Endodermal cell (in vitro differentiated cells): ENCODE measurements at places on chromosomes 13 and 19. TPM values are rescaled to one million over a fixed set of nuclear protein-coding genes. Genes with fewer than 3 reads are reported as not detected.

DNA sequence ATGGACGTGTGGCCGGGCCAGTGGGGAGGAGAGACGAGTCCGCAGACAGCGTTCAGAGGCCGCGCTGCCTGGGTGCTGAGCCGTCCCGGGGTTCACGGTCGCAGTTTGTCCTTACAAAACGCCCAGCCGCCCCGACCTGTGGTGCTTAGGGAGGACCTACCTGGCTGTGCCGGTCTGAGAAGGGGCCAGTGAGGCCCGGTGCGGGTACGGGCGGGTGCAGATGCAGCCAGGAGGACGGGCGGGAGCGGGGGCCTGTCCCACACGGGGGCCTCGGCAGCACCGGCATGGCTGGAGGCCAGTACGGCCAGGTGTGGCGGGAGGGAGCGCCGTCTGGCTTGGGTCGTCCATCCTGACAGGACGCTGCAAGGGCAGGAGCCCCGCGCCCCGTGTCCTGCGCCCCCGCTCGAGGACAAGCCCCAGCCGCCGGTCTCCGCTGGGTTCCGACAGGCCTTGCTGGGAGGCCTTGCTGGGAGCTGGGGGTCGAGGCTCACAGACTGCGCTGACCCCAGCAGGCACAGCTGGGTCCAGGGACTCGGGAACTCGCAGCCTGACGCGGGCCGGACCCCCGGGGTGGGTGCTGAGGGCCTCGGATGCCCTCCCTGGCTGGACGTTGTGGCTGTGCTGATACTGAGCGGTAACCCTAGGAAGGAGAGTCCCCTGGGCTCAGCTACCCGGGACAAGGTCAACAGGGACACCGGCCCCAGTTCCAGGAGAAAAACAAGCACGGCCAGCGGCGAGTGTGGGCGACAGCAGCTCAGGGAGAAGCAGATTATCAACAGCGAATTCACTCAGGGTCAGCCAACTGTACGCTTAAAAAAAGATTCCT, 5.3 kb upstream of the PROZ start:
- H3K4me1 ChIP-seq, result peaks cover 8% of the 10 kb centered on the region
- H3K27ac ChIP-seq, result no peak overlapping the region
- H3K36me3 ChIP-seq, result no peaks in the 10 kb centered on the region

DNA sequence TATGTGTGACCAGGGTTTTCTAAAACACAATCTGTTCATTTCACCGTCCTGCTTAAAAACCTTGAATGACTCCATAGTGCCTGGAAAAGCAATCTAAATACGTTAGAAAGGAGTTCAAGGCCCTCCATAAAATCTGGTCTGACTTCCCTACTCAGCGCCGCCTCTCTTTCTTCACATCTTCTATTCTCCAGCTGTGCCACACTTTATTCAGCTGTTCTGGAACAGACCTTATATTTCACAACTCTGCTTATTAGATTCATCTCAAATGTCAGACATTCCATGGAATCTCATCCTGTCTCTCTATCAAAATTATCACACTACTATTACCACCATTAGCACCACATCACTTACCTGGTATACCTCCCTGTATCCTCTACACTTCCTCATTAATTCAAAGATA, 19.8 kb upstream of the SPART start:
- H3K4me3 ChIP-seq, result no peak overlapping the region
- H3K36me3 ChIP-seq, result peaks cover 11% of the 10 kb centered on the region
- H3K27me3 ChIP-seq, result no peaks in the 10 kb centered on the region
- no peak overlapping the region for H3K27ac ChIP-seq
- H3K4me1 ChIP-seq, result peaks cover 5% of the 10 kb centered on the region
- no peak for DNase-seq

- peak; percentile 40 for DNase-seq
- H3K36me3 ChIP-seq, result peaks cover 65% of the 10 kb centered on the region
- no peak overlapping the region for H3K27ac ChIP-seq
- H3K27me3 ChIP-seq, result no peaks in the 10 kb centered on the region
Measured at GRCh38 chr13:113170511-113170910, 12.1 kb downstream of the PROZ start.

The NCAN gene
- total RNA-seq, result 3.3 and 4.2 TPM in 2 replicates

The EPSTI1 gene
- total RNA-seq, result 29.7 and 33.8 TPM in 2 replicates

The RNF113B gene
- total RNA-seq, result not detected in 2 replicates

The OR4F17 gene
- total RNA-seq, result not detected in 3 replicates

DNA sequence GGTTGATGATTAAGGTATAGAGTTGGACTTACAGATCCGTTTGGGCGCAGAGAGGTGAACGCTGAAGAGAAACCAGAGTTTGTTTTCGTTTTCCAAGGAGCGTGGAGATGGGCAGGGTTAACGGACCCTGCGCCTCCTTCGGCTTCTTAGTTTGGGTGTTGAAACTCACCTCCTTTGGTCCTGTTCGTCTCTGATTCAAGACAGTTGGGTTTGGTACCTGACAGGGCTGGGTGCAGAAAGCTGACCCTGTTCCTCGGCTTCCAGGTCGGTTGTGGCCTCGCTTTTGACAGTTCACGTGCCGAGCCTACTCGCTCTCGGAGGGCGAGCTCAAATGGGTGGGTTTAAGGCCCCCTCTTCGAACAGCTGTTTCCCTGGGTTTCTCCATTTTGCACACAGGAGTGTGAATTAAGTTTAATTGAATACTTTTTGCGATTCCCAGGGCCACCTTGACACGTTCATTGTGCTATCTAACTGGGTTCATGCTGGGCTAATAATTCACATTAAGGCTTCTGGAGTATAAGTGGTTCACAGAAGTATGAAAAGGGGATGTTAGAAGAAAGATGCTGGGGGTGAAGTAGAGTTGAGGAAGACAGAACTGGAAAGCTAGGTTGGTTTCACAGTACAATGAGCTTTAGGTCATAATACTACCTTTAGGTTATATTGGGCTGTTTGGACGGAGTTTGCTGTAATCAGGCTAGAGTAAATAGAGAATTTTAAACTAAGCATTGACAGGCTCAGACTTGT, 638 bp downstream of the USPL1 start:
- no peaks in the 10 kb centered on the region for H3K27me3 ChIP-seq
- H3K27ac ChIP-seq, result peak overlapping the region; percentile 6
- H3K4me3 ChIP-seq, result peak overlapping the region; percentile 98
- DNase-seq, result no peak

- no peaks in the 10 kb centered on the region for H3K27me3 ChIP-seq
- H3K4me3 ChIP-seq, result no peak overlapping the region
- no peaks in the 10 kb centered on the region for H3K36me3 ChIP-seq
- no peaks in the 10 kb centered on the region for H3K4me1 ChIP-seq
- peak; percentile 95 for DNase-seq
Measured at GRCh38 chr19:29694669-29695627, 20.1 kb downstream of the C19orf12 start.

The ZNF540 gene
- total RNA-seq, result not detected in 3 replicates

DNA sequence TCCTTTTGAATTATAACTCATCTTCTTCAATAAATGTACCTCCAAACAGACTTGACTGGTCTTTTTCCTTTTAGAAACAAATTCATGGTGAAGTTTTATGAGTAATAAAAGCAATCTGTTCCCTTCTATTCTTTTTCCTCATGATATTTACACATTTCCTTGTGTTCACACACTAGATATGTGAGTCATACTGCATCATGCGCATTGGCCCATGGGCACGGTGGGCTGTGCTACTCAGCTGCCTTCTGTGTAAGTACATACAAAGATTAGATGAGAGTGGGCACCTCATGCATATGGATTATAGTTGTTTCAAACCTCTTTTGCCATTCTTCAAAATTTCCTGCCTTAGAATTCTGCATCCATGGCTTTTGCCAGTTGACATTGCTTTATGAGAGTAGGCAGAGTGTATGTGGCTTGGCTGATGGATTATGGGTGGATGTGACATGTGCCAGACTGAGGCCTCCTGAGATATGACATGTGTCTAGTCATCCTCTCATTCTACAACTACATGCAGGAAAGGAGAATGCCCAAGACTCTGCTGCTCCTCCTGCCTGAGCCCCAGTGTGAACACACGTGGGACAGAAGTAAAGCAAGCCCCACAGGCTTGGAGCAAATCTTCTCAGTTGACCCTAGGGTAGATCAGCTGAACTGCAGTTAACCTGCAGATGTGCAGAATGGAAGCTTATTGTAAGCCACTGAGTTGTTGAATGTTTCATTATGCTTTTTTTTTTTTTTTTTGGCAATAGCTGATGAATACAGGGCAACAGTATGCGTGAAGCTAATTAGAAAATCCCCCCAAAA, 109.9 kb downstream of the RBM26 start:
- no peaks in the 10 kb centered on the region for H3K36me3 ChIP-seq
- no peak overlapping the region for H3K27ac ChIP-seq
- no peaks in the 10 kb centered on the region for H3K27me3 ChIP-seq
- DNase-seq, result no peak
- H3K4me3 ChIP-seq, result no peak overlapping the region

DNA sequence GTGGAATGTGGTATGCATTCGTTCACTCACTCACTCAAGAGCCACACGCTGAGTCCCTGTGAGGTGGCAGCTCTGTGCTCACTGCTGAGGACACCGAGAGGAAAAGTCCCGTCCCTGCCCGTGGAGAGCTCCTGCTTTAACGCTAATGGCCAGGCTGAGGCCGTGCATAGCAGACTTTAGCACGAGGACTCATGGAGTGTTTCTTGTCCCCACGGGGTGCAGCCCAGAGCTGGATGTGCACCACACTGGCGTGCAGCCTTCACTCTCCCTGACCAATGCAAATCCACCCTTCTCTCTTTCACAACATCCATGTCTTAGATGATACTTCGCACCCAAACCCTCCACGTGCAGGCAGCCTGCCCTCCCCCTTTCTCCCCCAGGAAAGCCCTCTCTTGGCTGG, 159.6 kb upstream of the ZNF536 start:
- H3K36me3 ChIP-seq, result no peaks in the 10 kb centered on the region
- no peak overlapping the region for H3K4me3 ChIP-seq
- no peaks in the 10 kb centered on the region for H3K4me1 ChIP-seq
- peak; percentile 31 for DNase-seq

The TNFAIP8L1 gene
- total RNA-seq, result 12.7 to 27.1 TPM (median 25.5 TPM) in 3 replicates

DNA sequence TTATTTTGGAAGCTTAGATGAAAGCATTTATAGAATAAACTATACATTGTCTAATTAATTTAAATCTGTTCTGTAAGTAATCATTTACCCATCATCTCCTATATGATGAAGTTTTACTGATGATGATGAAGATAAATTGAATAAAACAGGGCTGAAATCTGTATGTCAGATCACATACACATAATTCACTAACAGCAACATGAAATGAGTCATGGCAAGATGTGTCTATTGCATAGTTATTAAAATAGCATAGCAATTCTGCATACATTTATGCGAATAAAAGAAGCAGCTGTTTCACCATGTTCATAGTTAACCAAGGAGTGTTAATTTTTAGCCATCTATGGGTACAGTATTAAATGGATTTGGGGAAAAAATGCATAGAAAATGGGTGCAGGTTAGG, 424.9 kb downstream of the LIG4 start:
- no peak overlapping the region for H3K4me3 ChIP-seq
- no peaks in the 10 kb centered on the region for H3K27me3 ChIP-seq
- no peaks in the 10 kb centered on the region for H3K4me1 ChIP-seq
- H3K36me3 ChIP-seq, result no peaks in the 10 kb centered on the region
- DNase-seq, result no peak

DNA sequence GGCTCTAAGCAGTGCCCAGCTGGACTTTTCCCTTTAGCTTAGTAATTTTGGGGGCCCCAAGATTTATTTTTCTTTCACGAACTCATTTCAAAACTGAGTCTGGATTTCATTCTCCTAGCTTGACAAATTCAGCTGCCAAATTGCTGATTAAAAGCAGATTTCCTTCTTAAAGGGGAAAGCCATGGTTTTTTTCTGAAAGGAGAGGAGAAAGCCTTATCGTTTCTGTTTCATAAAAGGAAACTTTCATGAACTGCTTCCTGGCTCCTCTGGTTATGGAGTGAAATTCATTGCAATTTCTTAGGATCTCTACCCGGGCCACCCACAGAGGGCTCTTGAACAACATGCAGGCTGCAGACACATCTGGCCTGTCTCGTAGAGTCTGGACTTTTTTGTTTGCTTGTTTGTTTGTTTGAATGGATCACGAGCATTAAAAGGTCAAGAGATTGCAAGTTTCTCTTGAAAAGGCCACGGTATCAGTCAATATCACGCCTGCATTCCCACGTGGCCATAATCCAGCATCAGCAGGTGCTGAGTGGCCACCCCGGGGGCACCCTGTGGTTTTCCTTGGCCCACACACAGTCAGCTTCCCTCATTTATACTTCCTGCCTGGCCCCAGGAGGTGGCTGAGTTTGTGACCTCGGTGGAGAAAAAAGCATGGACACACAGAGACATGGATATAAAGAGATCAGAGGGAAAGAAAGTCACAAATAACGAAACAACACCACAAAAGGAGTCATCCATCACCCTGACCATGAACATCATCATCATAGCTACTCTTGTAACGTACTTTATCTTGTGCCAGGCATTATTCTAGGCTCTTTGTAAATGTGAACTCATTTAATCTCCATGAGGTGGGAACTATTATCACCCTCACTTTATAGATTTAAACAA, 10.5 kb upstream of the KLK4 start:
- no peak overlapping the region for H3K27ac ChIP-seq
- no peaks in the 10 kb centered on the region for H3K36me3 ChIP-seq
- H3K4me3 ChIP-seq, result no peak overlapping the region
- peak; percentile 80 for DNase-seq
- no peaks in the 10 kb centered on the region for H3K4me1 ChIP-seq

DNA sequence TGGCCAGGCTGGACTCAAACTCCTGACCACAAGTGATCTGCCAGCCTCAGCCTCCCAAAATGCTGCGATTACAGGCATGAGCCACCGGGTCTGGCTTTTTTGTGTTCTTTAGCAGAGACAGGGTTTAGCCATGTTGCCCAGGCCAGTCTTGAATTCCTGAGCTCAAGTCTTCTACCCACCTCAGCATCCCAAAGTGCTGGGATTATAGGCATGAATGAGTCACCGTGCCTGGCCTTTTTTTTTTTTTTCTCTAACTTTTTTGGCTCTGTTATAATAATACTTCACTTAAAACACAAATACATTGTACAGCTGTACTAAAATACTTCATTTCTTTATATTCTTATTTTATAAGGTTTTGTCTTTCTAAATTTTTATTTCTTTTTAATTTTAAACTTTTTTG, 599.5 kb upstream of the PCDH9 start:
- H3K27me3 ChIP-seq, result no peaks in the 10 kb centered on the region
- peak; percentile 36 for DNase-seq
- H3K36me3 ChIP-seq, result no peaks in the 10 kb centered on the region
- no peak overlapping the region for H3K27ac ChIP-seq
- no peaks in the 10 kb centered on the region for H3K4me1 ChIP-seq

The SIRT2 gene
- total RNA-seq, result 9.7 and 10.4 TPM in 2 replicates

The ACP5 gene
- total RNA-seq, result 2.1 to 6.2 TPM (median 4.1 TPM) in 3 replicates

- H3K4me1 ChIP-seq, result peaks cover 34% of the 10 kb centered on the region
- H3K4me3 ChIP-seq, result no peak overlapping the region
- DNase-seq, result no peak
- no peaks in the 10 kb centered on the region for H3K27me3 ChIP-seq
Measured at GRCh38 chr13:59584761-59585670, 578.7 kb downstream of the DIAPH3 start.
